Testis (tissue), 5 donors: ENCODE measurements at places on chromosomes 11 and 22. TPM values are rescaled to one million over a fixed set of nuclear protein-coding genes. Genes with fewer than 3 reads are reported as not detected.

DNA sequence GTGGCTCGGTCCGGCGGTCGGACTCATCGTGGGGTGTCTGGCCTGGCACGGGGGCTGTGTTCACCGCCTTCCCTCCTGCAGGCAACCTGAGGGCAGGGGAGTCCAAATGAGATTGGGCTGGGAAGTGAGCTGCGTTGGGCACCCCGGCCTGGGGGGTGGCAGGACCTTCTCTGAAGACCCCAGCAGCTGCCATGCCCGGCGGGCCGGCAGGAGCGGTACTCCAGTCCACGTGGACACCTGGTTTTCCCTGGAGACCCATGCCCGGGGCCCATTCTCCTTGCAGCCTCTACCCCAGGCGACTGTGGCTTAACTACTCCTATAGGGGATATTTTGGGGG lies 24.5 kb downstream of the LRRC10B start:
- DNase-seq: no peak

GRCh38 chr22:42945027-42945426 lies 69.9 kb downstream of the PACSIN2 start:
- DNase-seq: no peak

GRCh38 chr11:11312738-11313137 lies 40.3 kb downstream of the CSNK2A3 start:
- no peak for DNase-seq

- no peak for DNase-seq
Observed at GRCh38 chr11:117456027-117456720, 128.5 kb downstream of the CEP164 start.

- no peak for DNase-seq
Observed at GRCh38 chr11:125994509-125994908, 48.7 kb downstream of the VSIG10L2 start.

GRCh38 chr22:44974454-44974853 lies 35.4 kb downstream of the PHF21B start:
- no peak for DNase-seq

- DNase-seq: no peak
Observed at GRCh38 chr11:1281326-1281973, 28.0 kb downstream of the TOLLIP start.

DNA sequence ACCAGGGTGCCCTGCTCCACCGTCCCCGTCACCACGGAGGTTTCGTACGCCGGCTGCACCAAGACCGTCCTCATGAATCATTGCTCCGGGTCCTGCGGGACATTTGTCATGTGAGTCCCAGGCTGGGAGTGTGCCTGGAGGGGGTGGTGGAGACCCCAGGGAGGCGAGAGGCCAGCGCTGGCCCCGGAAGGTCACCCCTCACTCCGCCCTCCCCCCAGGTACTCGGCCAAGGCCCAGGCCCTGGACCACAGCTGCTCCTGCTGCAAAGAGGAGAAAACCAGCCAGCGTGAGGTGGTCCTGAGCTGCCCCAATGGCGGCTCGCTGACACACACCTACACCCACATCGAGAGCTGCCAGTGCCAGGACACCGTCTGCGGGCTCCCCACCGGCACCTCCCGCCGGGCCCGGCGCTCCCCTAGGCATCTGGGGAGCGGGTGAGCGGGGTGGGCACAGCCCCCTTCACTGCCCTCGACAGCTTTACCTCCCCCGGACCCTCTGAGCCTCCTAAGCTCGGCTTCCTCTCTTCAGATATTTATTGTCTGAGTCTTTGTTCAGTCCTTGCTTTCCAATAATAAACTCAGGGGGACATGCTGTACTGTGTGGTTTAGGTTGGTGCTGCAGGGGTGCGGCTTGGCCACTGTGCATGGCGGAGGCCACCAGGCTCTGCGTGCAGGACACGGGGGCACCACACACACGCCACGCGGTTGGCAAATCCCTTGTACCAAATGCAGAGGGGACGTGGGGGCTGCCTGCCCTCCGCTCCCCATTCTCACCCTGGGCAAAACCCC lies 35.4 kb downstream of the MUC2 start:
- no peak for DNase-seq

GRCh38 chr11:31725176-31725575 lies 85.9 kb downstream of the PAX6 start:
- DNase-seq: no peak

- DNase-seq: no peak
Observed at GRCh38 chr11:33830903-33831648, 56.8 kb upstream of the FBXO3 start.

DNA sequence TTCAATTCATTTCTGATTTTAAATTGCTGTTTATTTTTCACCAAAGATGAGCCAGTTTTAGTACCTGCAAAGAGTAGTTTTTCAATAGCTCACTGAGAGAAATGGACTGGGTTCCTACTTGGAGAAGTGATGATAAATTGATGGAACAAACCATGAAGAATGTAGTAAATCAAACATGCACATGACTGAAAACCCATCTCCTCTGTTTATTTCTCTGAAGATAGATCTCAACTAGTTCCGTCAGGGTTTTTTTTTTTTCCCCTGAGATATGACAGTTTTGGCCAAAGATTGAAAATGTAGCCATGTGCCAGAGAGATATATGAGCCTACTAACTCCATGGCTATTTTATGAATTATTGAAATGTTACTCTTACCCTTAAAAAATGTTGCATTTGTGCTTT lies 239.6 kb downstream of the DDX10 start:
- no peak for DNase-seq

DNA sequence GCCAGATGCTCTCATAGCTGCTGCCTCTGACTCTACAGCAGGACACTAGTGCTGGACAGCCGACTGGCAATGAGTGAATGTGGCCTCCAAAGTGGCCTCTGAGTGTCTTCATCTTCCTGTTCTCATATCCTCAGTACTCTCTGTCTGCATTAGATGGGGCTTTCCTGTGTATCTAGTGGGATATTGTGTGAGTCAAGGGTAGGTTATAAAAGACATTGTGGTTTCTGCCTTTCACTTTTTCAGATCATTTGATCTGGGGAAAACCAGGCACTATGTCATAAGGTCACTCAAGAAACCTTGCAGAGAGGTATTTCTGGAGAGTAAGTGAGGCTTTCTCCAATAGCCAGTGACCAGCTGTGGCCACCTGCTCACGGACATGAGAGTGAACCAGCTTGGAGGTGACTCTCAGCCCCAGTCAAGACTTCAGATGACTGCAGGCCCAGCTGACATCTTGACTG lies 333.6 kb upstream of the NCAM1 start:
- DNase-seq: no peak

GRCh38 chr11:43984519-43985385 lies 42.3 kb downstream of the C11orf96 start:
- no peak for DNase-seq

DNA sequence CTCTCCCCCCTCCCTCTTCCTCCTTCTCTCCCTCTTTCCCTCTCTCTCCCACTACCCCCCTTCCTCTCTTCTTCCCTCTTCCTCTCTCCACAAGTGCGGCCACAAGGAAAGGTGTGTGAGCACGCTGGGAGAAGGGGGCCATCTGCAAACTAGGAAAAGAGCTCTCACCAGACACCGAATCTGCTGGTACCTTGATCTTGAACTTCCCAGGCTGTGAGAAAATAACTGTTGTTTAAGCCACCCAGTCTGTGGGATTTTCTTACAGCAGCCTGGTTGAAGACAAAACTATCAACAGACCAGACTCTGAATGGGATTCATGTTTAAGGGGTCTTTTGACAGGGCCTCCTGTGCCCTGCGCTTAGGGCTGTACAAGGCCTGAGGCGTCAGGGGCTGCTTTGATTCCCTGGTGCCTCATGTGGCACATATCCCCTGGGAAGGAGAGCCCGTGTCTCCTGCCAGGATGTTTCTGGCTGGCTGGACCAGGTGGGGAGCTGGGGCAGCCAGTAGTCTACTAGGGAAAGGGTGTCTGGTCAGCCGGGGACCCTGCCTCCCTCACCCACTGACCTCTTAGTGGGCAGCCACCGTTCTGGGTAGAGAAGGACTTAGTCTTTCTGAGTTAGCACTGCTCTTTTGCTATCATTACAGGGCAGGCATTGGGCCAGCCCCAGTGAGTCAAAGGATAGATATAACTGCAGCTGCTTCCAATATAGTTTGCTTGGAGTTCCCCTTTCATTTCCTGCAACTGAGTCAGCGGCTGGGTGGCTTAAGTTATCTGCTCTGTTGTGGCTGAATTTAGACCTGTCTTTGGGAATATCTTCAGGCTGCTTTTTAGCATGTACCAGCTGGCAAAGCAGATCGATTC lies 6.2 kb downstream of the PANX1 start:
- peak; percentile 71 for DNase-seq

DNA sequence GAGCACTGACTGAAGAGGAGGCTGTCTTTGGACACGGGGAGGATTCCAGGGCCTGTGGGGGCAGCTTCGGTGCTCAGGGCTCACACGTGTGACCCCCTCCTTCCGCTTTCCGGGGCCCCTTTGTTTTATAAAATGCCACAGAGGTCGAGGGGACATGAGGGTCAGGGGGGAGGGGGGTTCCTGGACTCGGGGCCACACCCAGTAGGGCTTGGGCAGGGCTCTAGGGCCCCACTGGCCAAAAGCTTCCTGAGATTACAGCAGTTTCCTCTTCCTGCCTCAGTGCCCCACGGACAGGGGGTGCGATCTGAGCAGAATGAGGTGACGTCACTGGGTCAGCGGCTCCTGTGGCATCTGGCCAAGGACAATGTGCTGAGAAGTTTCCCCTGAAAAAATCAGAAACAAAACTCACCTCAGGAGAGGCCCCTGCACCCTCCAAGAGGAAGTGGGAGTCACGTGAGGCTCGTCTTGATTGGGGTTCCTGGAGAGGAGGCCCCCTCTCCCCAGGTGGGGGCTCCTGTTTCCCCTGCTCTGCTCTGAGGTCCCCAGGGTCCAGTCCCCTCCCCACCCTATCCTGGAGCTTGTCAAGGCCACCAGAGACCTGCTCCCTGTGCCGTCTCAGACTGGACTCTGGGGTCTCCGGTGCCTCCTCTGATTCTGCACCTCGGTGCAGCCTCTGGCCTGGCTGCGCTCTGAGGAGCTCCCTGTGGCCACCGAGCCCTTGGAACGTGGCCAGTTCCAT lies 6.4 kb upstream of the IFITM3 start:
- peak; percentile 89 for DNase-seq

GRCh38 chr11:111334532-111335502 lies 36.5 kb downstream of the POU2AF3 start:
- DNase-seq: no peak

GRCh38 chr11:74927496-74927895 lies 21.4 kb downstream of the XRRA1 start:
- DNase-seq: no peak

GRCh38 chr11:78331711-78332110 lies 85.9 kb downstream of the GAB2 start:
- no peak for DNase-seq

GRCh38 chr11:77517226-77517625 lies 43.3 kb upstream of the PAK1 start:
- no peak for DNase-seq

- DNase-seq: no peak
Observed at GRCh38 chr22:31173386-31174145, 13.6 kb downstream of the RNF185 start.

- no peak for DNase-seq
Observed at GRCh38 chr11:111367411-111368284, 11.4 kb downstream of the POU2AF1 start.

- DNase-seq: no peak
Observed at GRCh38 chr11:123264431-123264780, 69.4 kb upstream of the CLMP start.

KCNQ1OT1 gene
- 0.20 TPM for polyA plus RNA-seq

NCAM1 gene
- 12.3 TPM for polyA plus RNA-seq

LIF gene
- polyA plus RNA-seq: 1.4 TPM

RIC8A gene
- 132 TPM for polyA plus RNA-seq

TRIM51 gene
- polyA plus RNA-seq: 0.20 TPM

CDCA5 gene
- polyA plus RNA-seq: 93.3 TPM

PACSIN2 gene
- 43.5 TPM for polyA plus RNA-seq

SLC22A6 gene
- polyA plus RNA-seq: not detected

SAA4 gene
- 0.84 TPM for polyA plus RNA-seq

KRTAP5-7 gene
- 1.7 TPM for polyA plus RNA-seq
